ENCODE measurements at places on chromosomes 13 and 19.
A peak's percentile ranks its signal among the peaks of the same experiment; 100 is the strongest.

DNA sequence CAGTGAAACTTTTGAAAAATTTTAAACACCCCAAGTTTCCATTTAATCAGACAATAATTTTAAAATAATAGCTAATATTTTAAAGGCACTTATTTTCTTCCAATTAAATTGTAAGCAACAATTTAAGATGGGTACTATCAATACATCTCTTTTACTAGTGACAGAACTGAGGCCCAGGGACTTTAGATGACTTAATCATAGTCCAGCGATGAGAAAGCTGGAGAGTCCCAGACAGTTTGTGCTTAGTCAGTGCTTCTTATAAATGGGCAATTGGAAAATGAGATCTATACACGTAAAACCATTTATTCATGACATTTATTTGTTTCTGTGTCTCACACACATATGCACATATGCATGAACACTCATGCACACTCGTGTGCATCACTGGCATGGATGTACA is 2063.5 kb downstream of the PCDH9 start:
- DNase-seq: no peak

DNA sequence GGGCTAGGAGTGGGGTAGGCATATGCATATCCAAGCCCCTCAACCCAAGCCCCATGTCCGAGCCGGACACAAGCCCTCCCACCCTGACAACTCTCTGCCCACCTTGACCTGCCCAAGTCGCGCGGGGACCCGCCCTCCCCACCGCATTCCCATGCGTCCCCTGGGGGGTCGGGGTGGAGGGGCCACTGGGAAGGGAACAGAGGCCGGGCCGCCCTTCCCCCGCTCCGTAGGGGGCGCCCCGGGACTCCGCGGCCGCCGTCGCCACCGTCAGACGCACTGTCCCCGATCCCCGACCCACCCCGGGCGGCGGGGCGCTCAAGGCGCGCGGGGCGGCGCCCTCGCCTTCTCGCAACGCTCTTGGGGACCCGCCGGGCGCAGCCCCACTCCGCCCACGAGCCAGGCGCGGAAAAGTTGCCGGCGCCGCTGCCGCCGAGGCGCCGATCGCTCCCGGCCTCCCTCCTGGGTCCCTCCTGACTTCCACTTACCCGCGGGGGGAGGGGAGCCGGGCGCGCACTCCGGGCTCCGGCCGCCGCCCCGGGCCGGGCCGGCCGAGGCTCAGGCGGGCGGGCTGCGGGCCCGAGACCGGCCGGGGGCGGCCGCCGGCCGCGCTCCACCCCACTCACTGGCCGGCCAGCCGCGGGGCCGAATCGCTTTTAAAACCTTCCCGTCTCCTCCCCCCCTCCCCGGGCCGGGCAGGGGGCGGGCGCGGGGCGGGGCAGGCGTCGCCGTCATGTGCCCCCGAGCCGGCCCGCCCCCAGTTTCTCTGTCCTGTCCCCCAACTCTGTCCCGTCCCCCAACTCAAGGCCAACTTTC is 34.4 kb upstream of the NANOS3 start:
- peak; percentile 88 for DNase-seq

DNA sequence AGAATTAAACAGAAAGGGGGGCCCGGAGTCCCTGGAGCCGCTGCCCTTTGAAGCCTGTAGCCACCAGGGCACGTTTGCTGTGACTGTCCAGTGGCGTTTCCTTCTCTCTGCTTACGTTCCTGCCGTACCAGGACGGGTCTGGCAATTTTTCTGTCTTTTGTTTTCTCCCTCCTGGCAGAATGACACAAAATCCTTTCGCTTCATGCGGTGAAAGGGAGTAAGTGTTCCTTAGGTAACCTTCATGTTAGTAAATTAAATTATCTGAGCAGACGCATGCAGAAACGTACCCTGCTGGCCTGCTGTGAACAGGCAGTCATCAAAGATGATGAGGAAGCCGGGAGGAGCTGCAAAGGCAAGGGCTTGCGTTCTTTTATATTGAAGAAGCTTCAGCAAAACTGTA is 299.3 kb upstream of the ARGLU1 start:
- peak; percentile 4 for DNase-seq

- DNase-seq: no peak
Measured at GRCh38 chr13:106714271-106714982, 146.5 kb upstream of the ARGLU1 start.

GRCh38 chr13:46679369-46680120 is 117.4 kb downstream of the ESD start:
- peak; percentile 88 for DNase-seq

GRCh38 chr13:46553886-46554858 is 1.2 kb downstream of the LRCH1 start:
- DNase-seq: peak; percentile 66

DNA sequence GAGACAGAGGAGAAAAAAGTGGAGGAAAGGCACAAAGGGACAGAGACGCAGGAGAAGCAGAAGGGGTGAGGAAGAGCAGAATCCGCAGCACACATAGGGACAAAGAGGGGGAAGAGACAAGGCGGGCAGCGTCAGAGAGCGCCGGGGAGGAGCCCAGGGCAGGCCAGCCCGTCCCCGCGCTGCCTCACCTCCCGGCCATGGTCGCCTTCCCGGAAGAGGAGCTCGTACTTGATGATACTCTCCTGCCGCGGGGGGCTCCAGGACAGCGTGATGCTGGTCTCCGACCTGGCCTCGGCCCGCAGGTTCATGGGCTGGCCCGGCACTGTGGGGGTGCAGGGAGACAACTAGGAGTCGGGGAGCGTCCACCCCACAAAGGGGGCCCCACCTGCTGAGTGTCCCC is 100.6 kb downstream of the PTPRS start:
- no peak for DNase-seq

DNA sequence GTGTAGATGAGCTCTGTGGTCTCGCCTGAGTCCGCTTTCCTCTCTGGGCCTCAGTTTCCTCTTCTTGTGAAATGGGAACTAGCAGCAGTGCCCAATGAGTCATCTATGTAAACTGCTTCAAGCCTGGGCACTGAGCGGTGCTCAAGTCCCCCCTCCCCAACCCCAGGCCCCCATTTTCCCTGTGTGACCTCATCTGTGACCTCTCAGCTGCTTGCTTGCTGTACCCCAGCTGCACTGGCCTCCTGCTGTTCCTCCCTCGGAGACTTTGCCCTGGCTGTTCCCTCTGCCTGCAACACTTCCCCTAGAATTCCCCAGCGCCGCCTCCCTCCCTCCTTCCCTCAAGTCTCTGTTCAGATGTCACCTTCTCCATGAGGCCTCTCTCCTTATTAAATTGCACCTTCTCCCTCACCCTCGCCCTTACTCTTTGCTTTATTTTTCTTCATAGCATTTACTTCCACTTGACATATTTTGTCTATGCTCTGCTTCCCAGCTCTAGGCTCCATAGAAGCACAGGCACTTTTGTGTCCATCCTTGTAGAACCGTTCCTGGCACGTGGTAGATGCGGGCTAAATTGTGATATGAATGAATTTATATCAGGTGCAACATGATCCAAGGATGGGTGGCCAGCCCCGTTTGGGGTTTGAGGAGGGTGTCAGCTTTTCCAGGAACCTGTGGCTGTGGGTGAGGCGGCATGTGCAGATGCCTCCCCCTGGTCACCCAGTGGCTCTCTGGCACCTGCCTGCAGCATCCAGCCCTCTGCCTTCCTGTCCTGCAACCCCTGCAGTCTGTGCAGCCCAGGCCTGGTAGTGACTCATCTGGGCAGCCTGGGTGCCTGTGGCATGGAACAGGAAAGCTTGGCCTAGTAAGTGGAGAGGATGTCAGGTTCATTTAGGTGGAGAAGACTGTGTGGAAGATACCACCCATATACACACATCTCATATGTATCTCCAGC is 26.3 kb downstream of the SIPA1L3 start:
- peak; percentile 49 for DNase-seq

GRCh38 chr19:35408284-35409171 is 37.7 kb downstream of the GPR42 start:
- DNase-seq: no peak

DNA sequence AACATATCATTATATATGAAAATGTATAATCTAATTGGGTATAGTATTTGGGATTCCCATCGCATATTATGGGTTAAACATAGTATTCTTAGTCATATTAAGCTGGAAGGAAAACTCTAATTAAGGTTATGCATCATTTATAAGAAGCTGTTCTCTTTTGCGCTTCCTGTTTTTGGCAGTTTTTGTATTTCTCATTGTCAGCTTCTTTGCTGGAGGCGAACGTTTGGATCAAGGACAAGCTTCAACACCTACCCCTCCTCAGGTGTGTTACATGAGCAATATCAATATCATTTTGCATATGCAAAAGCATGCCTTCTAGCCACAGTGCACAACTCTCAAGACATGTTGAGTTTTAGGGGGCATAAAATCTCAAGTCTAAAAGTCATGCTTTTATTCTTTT is 439.8 kb downstream of the TDRD3 start:
- no peak for DNase-seq

DNA sequence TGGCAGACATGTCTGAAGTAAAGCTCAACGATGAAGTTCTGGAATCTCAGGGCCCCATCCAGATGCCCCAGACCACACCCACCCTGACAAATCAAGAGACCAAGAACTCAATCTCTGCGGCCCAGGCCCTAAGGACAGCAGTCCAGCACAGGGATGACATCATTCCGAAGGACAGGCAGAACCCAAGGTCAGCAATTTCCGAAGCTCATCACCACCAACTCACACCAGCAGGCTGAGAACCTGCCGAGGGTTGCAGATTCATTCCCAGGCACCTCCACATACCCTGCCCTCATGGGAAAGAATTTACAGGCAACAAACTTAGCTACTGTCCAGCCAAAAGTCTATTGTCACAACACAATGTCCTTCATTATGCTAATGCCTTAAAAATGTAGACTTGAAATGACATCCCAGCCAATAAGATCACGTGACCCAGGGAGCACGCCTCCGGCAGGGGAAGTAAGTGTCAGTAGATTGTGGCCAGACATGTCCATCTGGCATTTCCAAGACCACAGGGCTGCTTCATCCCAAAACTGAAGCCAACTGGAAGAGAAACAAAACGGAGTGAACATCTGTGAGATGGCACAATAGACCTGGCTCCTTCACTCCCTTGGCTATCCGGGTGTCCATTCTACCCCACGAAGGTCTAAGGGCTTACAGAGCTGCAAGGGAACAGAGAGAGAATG is 98.8 kb downstream of the CRYL1 start:
- DNase-seq: peak; percentile 56

GRCh38 chr13:92806215-92806614 is 420.4 kb upstream of the GPC6 start:
- DNase-seq: peak; percentile 6

GRCh38 chr13:21246761-21247452 is 70.4 kb downstream of the MRPL57 start:
- no peak for DNase-seq

- no peak for DNase-seq
Measured at GRCh38 chr13:78045916-78046315, 127.3 kb upstream of the EDNRB start.

GRCh38 chr19:45407091-45407375 is 589 bp downstream of the POLR1G start:
- DNase-seq: no peak

GRCh38 chr19:10237702-10238101 is 6.6 kb upstream of the S1PR2 start:
- no peak for DNase-seq

DNA sequence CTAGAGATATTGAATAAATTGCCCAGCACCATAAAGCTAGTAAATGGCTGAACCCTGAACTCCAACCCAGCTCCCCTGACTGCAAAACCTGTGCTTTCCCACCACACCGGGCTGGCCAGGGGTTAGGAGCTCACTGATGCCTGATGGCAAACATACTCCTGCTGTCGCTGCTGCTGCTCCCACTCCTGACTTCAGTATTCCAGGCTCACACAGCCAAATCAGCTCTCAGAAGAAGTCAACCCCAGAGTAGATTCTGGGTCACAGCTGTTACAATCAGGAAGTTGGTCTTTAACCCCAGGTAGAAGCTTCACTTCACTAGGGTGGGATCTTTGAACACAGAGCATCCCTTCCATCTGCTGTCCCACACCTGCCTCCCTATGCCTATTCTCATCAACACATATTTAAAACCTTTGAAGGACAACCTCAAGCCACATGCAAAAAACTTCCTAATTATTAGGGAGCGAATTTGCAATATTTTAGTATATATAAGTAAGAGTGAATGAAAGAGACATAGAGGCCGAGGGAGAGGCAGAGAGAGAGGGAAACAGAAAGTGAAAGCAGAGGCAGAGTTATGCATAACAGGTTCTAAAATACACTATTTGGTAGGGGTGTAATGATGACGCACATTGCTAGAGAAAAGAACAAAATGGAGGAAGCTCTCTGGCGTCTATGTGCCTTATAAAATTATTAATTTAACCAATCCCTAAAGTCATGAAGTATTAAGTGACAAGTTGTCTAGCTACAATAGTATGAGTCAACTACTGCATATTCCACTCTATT is 99.4 kb upstream of the SERP2 start:
- peak; percentile 60 for DNase-seq
